ENCODE measurements at places on chromosomes 12 and 14.

DNA sequence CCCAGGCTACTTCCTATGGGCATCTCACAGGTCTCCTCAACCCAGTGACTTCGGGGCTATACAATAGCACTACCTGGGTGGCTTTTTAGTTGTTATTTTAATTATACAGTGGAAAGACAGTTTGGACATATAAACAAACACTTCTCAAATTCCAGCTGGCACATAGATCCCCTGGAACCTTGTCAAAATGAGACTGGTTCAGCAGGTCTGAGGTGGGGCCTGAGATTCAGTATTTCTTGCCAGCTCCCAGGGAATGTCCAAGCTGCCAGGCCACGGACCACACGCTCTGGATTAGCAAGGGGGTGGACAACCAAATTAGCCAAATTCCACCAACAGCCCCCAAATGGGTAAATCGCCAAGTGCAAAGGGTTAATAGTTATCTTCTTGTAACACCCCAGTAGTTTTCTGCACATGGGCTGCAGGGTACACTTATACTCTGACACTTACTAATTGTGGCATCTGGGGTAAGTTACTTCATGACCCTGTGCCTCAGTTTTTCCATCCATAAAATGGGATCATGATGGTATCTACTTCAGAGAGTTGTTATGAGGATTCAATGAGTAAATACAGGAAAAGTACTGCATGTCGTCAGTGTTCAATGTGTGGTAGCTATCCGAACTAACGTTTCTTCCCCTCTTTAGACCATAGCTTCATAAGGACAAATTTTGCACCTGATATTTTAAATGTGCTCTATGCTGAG is 789.4 kb upstream of the TBX3 start:
- no peak for DNase-seq

DNA sequence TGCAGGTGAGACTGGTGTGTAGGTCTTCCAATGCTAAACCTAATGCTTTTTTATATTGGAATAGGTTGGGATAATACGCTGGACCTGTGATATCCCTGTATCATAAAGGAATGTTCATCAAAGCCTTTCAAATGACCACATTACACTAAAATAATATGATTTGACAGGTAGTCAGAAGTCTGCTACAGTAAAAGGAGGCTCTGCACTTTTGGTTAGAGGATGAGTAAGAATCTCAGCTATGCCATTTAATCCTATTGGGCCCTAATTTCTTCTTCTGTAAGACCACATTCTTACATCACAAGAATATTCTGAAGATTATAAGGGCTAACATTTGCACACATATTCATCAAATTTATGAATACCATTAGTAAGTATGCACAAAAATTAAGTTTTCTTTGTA is 250.5 kb upstream of the FLRT2 start:
- no peak for DNase-seq

DNA sequence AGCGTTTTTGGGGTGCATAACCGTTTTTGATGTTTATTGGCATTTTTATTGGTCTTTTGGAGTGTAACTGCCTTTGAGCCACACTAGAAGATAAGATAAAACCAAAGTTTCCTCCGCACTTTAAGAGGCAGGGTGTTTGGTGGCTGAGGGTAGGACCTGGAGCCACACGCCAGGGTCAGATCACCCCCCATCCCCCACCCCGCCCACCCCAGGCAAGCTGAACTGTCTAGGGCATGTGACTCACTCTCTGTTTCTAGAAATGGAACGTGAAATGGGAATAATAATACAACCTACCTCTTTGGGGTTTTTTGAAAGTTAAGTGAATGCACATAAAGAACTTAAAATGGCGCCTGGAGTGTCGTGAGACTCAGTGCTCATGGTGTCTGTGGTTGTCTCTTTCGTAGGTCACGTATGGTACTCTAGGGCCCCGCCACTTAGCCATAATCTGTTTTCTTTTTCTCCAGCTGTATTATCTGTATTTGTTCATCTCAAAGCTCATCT is 56.0 kb downstream of the PPP2R5C start:
- no peak for DNase-seq

DNA sequence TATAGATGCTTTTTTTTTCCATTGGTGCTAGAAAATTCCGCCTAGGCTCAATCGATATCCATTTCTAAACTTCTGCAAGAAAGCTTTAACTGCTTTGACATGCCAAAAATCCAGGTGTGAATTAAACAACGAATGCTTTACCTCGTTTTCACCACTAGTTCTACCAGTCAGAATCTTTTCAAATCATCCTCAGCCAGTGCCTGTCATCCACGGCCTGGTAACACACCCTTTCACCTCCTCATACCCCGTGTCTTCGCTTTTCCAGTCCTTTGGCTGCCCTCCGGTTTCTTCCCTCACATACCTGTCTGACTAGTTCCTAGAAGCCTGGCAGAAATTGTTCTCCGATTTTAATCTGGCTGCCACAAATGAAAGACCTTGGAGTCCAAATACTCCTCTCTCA is 1.4 kb upstream of the PHC1 start:
- no peak for DNase-seq

- DNase-seq: peak; percentile 41
Measured at GRCh38 chr14:53391156-53391555, 238.0 kb upstream of the DDHD1 start.

DNA sequence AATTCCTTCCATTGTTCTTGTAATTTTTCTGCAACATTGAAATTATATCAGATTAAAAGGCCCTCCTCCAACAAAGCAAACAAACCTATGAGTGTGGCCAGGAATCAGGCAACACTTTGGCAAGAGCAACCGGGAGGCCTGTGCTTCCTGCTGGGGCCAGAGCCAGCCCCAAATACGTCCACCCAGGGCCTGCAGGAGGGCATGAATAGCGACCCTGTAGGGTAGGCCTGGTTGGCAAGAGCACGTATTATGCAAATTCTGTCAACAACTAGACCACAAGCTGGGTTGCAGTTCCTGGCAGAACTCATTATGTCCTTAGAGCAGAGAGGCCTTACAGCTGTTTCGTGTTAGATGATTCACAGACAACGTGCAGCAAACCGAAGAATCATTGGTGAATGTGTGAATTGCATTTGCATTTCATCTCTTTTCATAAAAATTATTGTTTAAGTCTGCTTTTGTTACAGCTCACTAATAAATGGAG is 26.9 kb upstream of the LGALS3 start:
- DNase-seq: peak; percentile 99

DNA sequence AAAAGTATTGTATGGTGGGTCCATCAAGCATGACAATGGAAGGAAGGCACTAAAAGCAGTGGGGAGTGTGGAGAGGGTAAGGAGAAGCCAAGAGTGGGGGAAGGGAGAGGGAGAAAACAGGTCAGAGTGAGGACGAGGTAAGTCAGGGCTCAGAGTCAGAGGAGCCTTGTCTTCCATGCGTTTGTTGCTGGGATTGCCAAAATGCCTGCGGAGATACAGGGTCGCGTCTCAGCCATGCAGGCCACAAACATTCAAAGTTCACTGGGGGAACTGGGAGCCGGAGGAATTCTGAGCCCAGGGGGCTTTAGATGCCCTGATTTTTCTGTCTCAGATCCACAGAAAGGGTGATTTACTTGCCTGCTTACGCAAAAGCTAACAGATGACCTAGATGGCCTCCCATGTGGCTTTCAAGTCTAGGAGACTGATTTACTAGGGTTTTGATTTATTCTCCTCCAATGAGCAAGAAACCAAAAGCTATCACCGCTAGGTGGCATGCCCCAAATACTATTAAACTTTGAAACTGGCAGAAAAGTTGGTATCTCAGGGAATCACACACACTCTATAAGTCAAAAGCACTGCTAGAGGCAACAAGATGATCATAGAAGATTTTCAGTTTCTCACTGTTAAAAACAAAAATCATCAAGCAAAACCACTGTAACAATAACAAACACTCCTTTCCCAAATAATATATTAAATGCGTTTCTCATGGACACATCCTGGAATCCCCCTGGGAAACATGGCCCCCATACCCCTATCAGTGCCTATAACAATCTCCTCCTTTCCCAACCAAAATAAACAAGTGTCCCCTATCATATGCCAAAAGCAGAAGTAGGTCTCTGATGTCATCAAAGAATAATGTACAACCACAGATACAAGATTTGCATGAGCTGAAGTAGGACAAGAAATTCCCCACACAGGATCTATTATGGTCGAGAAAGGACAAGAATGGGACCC is 26.6 kb upstream of the MDM1 start:
- peak; percentile 52 for DNase-seq

DNA sequence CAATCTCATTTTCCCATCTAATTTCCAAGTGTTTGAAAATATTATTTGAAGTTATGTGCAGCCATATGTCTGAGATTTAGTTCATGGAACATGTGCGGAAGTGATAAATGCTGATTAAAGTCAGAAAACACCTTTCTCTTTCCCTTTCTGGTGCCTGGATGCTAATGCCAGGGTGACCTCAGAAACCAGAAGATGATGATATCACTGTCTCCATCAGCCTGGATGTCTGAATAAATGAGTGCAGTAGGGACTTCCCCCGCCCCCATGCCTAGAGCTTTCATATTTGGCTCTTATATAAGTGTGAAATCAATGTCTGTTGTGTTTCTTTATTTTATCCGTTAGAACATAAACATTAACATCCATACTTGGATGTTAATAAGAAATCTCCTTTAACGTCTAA is 261.9 kb upstream of the LRIG3 start:
- no peak for DNase-seq

DNA sequence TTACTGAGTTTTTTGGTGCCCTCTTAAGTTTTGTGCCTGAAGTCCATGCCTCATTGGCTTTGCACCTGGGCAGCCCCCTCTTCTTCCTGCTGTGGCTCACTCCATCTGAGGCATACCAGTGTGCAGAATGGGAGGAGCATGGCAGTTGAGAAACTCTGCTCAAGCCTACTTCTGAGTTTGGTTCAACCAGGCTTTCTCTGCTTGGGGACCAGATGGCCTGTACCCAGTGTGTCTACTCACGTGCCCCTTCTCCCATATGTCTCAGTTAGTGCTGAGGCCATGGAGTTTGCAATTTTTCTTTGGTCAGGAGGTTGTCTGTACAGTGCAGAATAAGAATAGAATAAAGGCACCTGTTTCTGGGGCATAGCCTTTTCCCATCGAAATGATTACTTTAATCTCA is 383.3 kb upstream of the DDHD1 start:
- DNase-seq: no peak

GRCh38 chr14:51328772-51329353 is 88.8 kb downstream of the TMX1 start:
- no peak for DNase-seq

- DNase-seq: no peak
Measured at GRCh38 chr14:98070536-98070935, 1201.5 kb downstream of the BCL11B start.
